Anterior cingulate cortex (tissue), 58 donors: ENCODE measurements at places on chromosomes 7 and 10.

GRCh38 chr10:102281102-102281487, 35.8 kb downstream of the GBF1 start:
- no peak for DNase-seq

- DNase-seq = no peak
These were observed 1.4 kb downstream of the GARS1 start for GRCh38 chr7:30596014-30596641.

GRCh38 chr7:41861642-41862041, 158.8 kb upstream of the INHBA start:
- DNase-seq = no peak

DNA sequence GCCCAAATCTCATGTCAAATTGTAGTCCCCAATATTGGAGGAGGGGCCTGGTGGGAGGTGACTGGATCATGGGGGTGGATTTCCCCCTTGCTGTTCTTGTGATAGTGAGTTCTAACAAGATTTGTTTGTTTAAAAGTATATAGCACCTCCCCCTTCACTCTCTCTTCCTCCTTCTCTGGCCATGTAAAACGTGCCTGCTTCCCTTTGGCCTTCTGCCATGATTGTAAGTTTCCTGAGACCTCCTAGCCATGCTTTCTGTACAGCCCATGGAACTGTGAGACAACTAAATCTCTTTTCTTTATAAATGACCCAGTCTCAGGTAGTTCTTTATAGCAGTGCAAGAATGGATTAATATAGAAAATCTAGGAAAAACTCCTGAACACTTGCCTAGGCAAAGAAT, 202.1 kb upstream of the SLC26A5 start:
- no peak for DNase-seq

GRCh38 chr7:45919231-45919784, 1.8 kb downstream of the IGFBP3 start:
- DNase-seq = no peak

- DNase-seq = no peak
These were observed 43.2 kb downstream of the CCNY start for GRCh38 chr10:35379226-35380137.

DNA sequence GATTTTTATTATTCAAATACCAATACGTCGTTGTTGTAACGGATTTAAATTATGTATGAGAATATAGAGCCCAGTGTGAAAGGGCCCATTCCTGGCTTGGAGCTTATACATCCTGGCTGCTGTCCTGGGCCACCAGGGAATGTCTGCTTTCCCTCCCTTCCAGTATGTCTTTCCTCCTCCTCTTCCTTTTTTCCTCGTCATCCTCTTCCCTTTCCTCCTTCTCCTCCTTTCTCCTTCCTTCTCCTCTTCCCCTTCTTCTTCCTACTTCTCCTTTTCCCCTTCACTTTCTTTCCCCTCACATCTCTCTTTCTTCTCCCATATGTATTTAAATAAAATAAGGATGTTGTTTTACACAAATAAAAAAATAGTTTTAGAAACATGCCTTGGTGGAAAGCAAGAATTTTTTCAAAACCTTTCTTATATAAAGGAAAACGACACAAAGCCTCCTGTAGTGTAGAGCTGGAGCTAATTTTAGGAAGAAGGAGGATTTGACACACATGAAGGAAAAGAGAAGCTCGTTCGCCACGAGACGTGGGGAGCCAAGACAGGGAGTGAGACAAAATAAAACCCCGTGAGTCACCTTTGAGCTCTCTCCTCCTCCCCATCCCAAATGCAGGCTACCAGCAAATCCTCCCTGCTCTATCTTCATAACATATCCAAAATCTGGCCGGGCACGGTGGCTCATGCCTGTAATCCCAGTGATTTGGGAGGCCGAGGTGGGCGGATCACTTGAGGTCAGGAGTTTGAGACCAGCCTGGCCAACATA, 301.1 kb upstream of the LYZL1 start:
- DNase-seq = no peak

GRCh38 chr10:43808136-43808535, 159.5 kb upstream of the ZNF32 start:
- no peak for DNase-seq

- no peak for DNase-seq
These were observed 18.0 kb downstream of the PURB start for GRCh38 chr7:44867073-44867995.

DNA sequence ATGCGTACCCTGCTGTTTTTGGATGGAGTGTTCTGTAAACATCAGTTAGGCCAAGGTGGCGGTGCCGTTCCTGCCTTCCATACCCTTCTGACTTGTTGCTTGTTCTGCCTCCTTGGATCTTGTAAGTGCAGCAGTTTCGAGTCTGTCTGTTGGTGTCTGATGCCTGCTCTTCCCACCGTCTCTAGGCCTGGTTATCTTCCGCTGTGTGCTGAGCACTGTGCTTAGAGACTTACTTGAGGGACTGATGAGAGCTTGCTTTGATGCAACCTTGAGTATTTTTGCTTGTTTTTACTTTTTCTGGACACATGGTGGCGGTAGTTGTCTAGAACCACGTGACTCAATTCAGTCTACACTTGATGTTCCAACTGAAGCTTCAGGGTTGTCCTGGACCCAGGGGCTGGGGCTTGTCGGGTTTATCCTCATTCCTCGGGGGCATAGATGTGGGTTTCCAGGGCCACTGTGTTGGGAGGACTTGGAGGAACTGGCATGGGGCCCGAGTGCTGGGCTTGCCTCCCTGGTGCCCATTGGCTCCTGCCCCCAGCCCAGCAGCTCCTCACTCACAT, 14.4 kb upstream of the SPRN start:
- DNase-seq = no peak
